RWPE2 (cell line): ENCODE measurements at places on chromosomes 2 and 18.
A peak's percentile ranks its signal among the peaks of the same experiment; 100 is the strongest.

DNA sequence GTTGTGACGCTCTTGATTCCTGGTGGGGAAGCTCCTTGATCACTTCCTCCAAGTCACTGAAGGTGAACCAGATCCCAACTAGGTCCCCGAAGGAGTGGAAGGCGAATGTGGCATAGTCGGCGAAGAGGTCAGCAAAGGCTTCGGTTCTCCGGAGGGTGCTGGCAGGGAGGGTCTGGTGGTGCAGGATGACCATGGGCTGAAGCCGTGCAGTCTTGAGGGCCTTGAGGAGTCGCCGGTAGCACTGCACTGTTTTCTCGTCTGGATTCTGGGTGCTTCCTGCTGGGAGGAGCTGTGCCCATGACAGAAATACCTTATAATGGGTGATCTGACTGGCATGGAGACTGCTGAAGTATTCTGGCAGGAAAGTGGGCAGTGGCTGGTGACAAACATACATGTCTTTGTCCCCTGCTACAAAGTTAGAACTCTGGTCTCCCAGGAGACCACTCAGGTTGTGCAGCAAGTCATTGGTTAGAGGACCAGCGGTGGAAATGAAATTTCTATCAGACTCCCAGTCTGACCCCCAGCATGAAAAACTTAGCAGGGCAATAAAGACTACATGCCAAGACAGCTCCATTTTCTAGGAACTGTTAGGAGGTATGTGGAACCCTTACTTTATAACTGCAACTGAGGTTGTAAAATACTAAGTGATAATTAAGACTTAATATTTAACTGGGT lies at the start of gene LCT:
TSS of gene LCT (minus strand) at position 589 of the 675 bp plus-strand sequence. CDS start at position 574, 15 bp downstream.
- H3K4me3 ChIP-seq = no peak within 1 kb of the TSS
- no peak within 1 kb of the TSS for H3K27ac ChIP-seq
- DNase-seq = no peak
- H3K4me1 ChIP-seq = no peaks in the 10 kb centered on the region

DNA sequence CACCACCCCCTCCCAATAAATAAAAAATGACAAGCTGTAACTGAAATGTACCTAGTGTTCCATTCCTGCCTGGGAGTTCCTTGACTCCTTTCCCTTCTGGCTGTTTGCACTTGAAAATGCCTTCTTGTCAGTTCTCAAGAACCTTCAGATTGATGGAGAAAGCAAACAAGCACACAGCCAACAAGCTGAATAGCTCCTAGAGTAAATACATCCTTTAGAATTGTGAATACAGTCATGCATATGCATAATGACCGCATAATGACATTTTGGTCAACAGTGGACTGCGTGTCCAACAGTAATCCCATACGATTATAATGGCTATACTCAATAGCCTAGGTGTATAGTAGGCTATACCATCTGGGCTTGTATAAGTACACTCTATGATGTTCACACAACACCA lies 97.0 kb downstream of the LYPD6 start:
- no peaks in the 10 kb centered on the region for H3K36me3 ChIP-seq
- H3K27ac ChIP-seq = no peak overlapping the region
- H3K4me1 ChIP-seq = peaks cover 11% of the 10 kb centered on the region
- no peaks in the 10 kb centered on the region for H3K27me3 ChIP-seq
- H3K4me3 ChIP-seq = no peak overlapping the region

DNA sequence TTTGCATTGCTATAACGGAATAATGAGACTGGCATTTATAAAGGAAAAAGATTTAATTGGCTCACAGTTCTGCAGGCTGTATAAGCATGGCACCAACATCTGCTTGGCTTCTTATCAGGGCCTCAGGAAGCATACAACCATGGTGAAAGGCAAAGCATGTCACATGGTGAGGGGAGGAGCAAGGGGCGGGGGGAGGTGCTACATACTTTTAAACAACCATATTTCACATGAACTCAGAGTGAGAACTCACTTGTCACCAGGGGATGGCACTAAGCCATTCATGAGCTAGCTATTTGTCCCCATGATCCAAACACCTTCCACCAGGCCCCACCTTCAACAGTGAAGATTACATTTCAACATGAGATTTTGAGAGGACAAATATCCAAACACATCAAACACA lies 188.7 kb downstream of the MBD5 start:
- no peaks in the 10 kb centered on the region for H3K4me1 ChIP-seq
- no peaks in the 10 kb centered on the region for H3K27me3 ChIP-seq
- no peak for DNase-seq
- H3K27ac ChIP-seq = no peak overlapping the region
- no peaks in the 10 kb centered on the region for H3K36me3 ChIP-seq

- H3K36me3 ChIP-seq = no peaks in the 10 kb centered on the region
- H3K27ac ChIP-seq = no peak overlapping the region
- peaks cover 4% of the 10 kb centered on the region for H3K27me3 ChIP-seq
- no peak for DNase-seq
Measured at GRCh38 chr18:24544949-24545348, 84.5 kb downstream of the HRH4 start.

- no peaks in the 10 kb centered on the region for H3K4me1 ChIP-seq
- DNase-seq = no peak
- no peaks in the 10 kb centered on the region for H3K36me3 ChIP-seq
- H3K4me3 ChIP-seq = no peak overlapping the region
- no peak overlapping the region for H3K27ac ChIP-seq
Measured at GRCh38 chr2:221429741-221430491, 142.2 kb downstream of the EPHA4 start.

- H3K4me1 ChIP-seq = peaks cover 45% of the 10 kb centered on the region
- peak overlapping the region; percentile 95 for H3K27ac ChIP-seq
- no peaks in the 10 kb centered on the region for H3K36me3 ChIP-seq
- H3K4me3 ChIP-seq = no peak overlapping the region
Measured at GRCh38 chr2:219689676-219690628, 62.5 kb downstream of the SLC4A3 start.

GRCh38 chr18:74748809-74749208 lies 151.1 kb downstream of the ZNF407 start:
- no peaks in the 10 kb centered on the region for H3K27me3 ChIP-seq
- H3K4me1 ChIP-seq = peaks cover 27% of the 10 kb centered on the region
- no peak overlapping the region for H3K4me3 ChIP-seq
- no peak for DNase-seq
- H3K27ac ChIP-seq = no peak overlapping the region

DNA sequence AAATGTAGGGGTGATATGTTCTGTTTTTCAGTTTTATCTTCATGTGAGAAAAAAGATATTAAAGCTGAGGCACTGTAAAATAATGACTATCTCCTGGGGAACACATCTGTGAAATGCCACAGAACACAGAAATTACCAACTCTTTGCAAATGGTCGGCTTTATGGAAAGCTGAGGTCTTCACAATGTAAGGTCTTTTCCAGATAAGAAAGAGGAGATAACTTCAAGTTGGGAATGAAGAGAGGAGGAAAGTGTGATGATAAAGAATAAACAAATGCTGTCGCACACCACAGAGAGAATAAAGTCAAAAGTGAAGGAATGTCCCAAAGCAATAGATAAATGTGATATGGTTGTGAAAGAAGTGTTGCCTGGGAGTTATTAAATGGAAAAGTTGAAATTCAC lies 1.2 kb upstream of the ALPK2 start:
- H3K4me3 ChIP-seq = no peak overlapping the region
- no peaks in the 10 kb centered on the region for H3K27me3 ChIP-seq
- H3K27ac ChIP-seq = no peak overlapping the region
